Stimulated activated CD4-positive, alpha-beta T cell treated with anti-CD3 and anti-CD28 coated beads, Interleukin-15, amount 100 ng/mL, for 1 hour (primary cell): ENCODE measurements at places on chromosomes 7 and 10.

GRCh38 chr7:1254281-1255079, 21.8 kb downstream of the UNCX start:
- no peak for DNase-seq

DNA sequence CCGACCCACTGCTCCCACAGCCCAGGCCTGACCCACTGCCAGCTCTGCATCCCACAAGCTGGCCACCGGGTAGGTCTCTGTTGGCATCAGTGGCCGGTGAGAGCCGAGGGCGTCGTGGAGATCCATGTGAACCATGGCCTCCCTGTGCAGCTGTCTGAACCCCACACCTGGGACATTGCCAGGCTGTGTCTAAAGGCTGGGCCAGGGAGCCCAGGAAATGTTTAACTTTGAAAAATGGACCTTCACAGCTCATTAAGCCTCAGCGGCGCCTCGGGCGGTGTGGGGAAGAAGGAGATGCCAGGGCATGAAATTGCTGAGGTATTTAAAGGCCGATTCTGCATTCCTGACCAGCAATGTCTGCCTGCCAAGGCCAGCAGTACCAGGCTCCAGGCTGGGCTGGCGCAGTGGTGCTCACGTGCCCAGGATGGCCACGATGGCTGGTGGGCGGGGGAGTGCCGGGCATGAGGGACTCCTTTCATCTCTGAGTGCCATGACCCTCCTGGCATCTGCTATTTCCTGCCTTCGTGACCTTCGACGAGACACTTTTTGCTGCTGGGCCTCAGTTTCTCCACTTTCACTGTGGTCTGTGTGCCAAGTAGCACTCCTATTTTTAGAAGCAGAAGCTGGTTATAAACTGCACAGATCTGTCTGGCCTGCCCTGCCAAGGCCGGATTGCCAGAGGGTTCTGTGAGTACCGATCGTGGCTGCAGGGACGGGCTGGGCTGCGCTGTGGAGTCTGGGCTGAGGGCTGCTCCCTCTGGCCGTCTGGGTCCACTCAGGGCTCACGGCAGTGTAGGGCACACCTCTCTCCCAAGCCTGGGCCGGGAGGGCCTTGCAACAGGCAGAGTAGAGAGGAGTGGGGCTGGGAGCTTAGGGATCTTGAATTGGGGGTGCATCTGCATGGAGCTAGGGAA, 21.8 kb downstream of the ELFN1 start:
- no peak for DNase-seq

DNA sequence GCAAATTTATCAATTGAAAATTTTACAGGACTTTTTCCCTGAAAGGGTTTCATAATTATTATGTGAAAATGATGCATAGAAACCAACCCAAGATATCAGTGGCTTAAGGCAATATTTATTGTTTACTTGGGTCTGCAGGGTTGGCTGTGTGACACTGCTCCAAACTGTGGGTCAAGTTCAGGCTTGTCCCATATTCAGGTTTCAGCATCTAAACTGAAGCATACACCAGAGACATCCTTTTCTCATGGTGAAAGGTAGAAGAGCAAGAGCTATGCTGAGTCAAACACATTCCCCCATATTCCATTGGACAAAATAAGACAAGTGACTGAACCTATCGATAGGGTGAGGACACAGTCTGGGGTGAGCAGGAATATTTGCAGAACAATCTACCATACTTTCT, 110.9 kb downstream of the MAPK8 start:
- DNase-seq = no peak

GRCh38 chr10:123614888-123615287, 51.3 kb upstream of the GPR26 start:
- no peak for DNase-seq

- DNase-seq = no peak
These were observed 22.2 kb downstream of the TMEM120A start for GRCh38 chr7:75971961-75972763.

DNA sequence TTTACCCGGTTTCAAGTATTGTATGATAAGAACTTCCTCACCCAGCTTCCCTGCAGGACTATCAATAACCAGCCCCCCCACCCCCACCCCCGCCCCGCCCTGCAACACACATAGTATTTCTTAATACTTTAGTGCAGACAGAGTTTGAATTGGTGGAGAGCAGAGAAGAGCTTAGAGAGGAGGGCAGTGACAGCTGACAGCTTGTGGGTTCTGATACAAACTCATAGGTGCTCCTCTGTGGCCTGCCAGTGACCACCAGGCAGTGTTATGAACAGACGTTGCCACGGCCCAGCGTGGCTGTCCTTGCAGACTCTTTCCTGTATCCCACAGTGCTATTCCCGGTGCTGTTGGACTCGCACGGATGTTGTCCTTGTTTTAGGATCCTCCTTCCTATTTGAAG, 186.9 kb upstream of the ADO start:
- DNase-seq = no peak

DNA sequence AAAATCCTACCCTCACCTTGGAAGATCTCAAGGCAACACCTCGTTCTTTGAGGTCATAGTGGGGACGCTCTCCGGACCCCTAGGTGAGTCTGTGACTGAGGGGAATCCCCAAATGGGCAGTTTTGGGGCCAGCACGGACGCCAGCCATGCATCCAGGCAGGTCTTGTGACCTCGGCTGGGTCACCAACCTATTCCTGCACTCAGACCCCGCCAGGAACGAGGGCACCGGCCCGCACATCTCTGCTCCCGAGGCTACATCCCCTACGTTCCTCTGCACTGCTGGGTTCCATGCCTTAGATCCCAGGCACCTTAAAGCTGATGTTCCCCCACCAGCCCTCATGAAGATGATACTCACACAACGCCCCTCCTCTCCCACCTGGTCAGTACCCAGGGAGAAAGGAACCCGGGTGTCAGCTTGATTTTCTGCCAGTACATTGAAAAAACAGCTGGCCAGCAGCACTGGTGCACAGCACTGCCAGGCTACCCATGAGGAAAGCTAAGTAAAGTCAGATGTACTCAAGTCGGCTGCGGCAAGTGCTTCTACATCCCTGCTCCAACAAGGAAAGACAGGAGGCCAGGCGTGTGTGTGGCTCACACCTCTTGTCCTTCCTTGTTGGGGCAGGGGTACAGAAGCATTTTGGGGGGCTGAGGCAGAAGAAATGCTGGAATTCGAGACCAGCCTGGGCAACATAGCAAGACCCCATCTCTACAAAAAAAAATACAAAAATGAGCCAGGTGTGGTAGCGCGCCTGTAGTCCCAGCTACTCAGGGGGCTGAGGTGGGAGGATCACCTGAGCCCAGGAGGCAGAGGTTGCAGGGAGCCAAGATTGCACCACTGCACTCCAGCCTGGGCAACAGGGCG, 48.1 kb downstream of the DIP2C start:
- DNase-seq = no peak

- DNase-seq = no peak
These were observed 46.9 kb upstream of the STK17A start for GRCh38 chr7:43535810-43536585.

- DNase-seq = no peak
These were observed 245.5 kb downstream of the DYNC1I1 start for GRCh38 chr7:96017877-96018276.

GRCh38 chr10:77441353-77442166, 196.0 kb downstream of the KCNMA1 start:
- DNase-seq = no peak

GRCh38 chr7:5225616-5226290, 35.7 kb downstream of the WIPI2 start:
- DNase-seq = no peak

DNA sequence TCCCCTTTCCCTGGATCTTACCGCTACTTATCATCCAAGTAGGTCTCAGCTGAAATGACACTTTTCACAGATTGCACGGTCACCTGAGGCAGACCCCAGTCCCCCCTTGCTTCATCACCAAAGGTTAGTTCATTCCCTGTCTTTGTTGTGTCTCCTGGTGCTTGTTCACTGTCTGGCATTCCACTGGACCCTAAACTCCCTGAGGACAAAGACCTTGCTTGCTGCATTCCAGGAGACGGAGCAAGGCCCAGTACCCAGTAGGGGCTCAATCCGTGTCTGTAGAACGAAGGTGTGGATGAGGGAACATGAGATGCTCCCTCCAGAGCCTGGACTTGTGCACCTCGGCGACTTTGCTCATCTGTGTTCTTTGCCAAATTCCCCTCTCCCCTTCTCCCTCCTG, 160.0 kb downstream of the RAB11FIP2 start:
- DNase-seq = no peak
